Cardiac atrium fibroblast (primary cell): ENCODE measurements at places on chromosomes 3 and 15. TPM values are rescaled to one million over a fixed set of nuclear protein-coding genes. Genes with fewer than 3 reads are reported as not detected.

Gene FBN1
- 911 and 1,039 TPM in 2 replicates for total RNA-seq

Gene SRGAP3
- 0.36 and 3.6 TPM in 2 replicates for total RNA-seq

Gene CHST13
- not detected in 2 replicates for total RNA-seq

Gene P2RY14
- total RNA-seq: not detected in 2 replicates

Gene REC114
- not detected in 2 replicates for total RNA-seq

Gene TTC21A
- total RNA-seq: 0.90 and 1.8 TPM in 2 replicates

Gene ARPP19
- 47.1 and 60.8 TPM in 2 replicates for total RNA-seq
